ENCODE measurements at places on chromosomes 5 and 9.

DNA sequence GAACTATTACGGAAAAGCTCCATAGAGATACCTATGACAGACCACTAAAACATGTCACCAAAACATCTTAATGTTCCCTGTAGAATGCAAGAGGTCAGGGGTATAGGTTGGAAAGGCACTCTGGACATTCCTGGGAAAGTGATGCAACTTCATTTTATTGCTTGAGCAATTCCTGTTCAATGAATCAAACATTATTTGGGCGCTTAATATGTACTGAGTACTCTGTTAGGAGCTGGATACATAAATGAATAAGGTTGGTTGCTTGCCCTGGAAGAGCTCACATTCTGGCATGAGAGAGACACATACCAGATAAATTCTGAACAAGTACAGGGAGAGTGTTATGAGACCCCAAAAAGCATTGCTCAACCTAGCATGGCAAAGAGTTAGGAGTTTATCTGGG lies 408.9 kb upstream of the DMAC1 start:
- DNase-seq, result no peak

GRCh38 chr9:138122201-138122600 lies 244.6 kb downstream of the CACNA1B start:
- no peak for DNase-seq

GRCh38 chr9:132597073-132597775 lies 14.8 kb downstream of the BARHL1 start:
- DNase-seq, result no peak

DNA sequence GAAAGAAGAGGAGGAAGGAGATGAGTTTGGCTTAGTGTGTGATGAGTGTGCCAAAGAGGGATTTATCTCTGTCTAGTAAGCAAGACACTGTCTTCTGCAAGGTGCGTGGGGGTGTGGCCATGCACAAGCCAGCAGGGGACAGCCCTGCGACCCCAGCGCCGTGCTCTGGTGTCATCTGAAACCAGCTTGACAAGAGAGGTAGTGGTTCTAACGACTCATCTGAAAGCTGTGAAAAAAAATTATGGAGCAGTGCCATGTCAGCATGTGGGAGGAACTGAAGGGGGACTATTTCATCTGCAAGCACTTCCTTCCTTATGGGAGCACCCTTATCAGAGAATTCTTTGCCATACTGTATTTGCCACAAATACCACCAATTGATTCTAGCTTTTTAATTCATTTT lies 398.6 kb downstream of the PSAT1 start:
- no peak for DNase-seq

DNA sequence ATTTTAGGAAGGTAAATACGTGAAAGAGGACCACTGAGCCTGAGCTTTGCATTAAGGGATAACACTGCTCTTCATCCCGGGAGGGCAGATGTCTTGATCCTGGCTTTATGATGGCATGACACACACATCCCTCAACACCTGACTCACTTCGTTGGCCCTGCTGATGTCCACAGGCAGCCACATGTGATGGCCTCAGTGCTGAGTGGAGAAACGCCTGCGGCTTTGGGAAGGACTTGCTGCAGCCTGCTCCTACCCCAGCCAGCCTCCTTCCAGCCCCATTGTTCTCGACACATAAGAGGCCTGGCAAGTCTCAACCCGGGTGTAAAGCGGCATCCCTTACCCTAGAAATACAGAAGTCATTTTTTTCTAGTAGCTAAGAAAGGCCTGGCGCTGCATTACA lies 169.0 kb downstream of the SYK start:
- DNase-seq, result no peak

DNA sequence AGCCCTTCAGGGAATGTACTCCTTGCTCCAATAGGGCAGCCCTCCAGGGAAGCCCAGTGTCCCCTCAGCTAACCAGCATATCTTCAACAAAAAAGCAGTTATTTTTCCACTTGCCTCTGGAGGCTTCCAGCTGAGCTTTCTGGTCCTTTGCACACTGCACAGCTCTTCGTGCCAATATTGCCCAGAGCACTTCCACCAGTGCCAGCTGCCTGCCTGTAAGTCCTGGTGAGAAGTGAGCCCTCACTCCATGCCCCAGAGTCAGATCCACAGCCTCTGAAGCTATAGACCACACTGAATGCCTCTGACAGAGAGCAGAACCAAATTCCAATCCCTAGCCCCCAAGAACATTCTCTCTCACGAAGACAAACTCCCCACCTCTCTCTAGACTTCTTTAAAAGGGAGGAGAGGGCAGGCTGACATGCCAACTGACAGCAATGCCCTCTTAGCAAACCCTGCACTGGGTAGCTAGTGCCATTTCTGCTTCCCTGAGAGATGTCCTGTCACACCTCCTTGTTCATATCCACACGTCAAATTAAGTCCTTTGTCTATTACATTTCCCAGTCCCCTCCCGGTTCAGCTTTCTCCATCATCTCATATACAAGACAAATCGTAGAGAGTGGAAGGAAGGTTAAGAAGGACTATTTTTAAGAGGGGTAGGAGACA lies 12.7 kb upstream of the HEXB start:
- no peak for DNase-seq

DNA sequence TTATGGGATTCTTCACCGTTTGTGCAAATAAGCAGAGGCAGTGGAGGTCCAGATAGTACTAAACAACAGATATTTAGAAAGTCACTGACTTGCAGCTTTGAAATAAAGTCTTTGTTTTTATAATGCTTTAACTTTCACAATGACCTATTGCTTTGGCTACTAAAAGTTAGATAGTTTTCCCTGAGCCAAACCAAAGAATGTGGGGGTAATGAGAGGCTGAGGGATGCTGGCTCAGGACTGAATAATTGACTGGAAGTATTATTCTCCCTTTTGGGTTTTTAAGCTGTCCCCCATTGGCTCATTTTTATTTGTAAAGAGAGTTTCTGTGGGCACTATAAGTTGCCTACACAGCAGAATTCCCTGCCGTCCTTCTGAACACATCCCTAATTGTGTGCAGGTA lies 99.2 kb upstream of the ACTBL2 start:
- DNase-seq, result no peak

DNA sequence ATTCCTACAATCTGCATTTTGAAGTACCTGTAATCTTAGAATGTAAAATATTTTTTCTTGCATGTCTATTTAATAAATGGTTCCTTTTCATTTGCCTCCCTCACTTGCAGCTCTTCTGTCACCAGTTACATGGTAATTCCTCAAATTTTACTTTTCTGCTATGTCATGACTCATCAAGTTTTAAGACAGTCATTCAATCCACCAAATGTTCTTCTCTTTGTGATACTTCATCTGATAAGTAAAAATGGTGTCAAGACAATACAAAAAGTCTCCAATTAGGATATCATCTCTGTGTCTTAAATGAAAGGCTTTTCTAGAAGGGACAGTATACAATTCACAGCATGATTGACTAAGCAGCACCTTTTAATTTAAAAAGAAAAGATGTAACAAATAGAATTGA lies 104.9 kb upstream of the FTMT start:
- DNase-seq, result no peak

GRCh38 chr9:108142504-108143201 lies 653.1 kb upstream of the KLF4 start:
- no peak for DNase-seq

DNA sequence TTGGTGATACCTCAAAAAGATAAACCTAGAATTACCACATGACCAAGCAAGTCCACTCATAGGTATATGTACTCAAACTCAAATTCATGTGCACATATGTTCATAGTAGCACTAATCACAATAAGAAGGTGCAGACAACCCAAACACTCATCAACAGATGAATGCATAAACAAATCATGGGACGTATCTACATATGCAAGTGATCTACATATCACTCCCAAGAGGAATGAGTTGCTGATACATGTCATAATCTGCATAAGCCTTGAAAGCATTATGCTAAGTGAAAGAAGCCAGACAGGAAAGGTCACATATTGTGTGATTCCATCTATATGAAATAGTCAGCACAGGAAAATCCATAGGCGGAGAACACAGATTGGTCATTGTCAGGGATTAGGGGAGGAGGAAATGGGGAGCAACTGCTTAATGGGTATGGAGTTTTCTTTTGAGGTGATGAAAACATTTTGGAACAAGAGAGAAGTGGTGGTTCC lies 10.6 kb upstream of the GPX8 start:
- no peak for DNase-seq

GRCh38 chr5:31680528-31680927 lies 41.6 kb downstream of the PDZD2 start:
- no peak for DNase-seq

GRCh38 chr9:134326724-134327601 lies 708 bp downstream of the RXRA start:
- no peak for DNase-seq

GRCh38 chr5:181036816-181037364 lies 3.2 kb upstream of the BTNL9 start:
- no peak for DNase-seq

- no peak for DNase-seq
These were observed 304.6 kb upstream of the DMRT1 start for GRCh38 chr9:536597-537511.

- no peak for DNase-seq
These were observed 2228.2 kb upstream of the WWC1 start for GRCh38 chr5:166063261-166063660.

- no peak for DNase-seq
These were observed 163.0 kb upstream of the PUM3 start for GRCh38 chr9:3006851-3007250.

- no peak for DNase-seq
These were observed 37.3 kb downstream of the CFAP77 start for GRCh38 chr9:132447346-132447745.

- no peak for DNase-seq
These were observed 69.1 kb downstream of the GPR21 start for GRCh38 chr9:123102375-123103113.

DNA sequence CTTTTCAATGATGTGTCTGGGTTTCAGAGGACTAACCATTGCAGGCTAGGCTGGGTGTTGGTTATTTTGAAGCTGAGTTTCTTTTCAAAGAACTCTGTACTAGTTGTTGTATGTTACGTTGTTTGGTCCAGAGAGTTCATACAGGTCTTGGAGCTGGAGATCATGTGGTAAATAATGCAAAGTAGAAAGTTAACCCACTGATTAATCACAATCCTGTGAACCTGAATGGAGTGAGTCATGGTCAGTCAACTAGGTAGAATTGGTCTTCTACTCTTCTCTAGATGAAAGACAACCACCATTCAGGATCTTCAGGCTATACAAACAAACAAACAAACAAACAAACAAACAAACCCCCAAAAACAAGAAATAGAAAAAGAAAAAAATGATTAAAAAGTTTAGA lies 388.9 kb upstream of the ACTBL2 start:
- DNase-seq, result no peak

GRCh38 chr9:297104-297972 lies 82.7 kb downstream of the DOCK8 start:
- no peak for DNase-seq

GRCh38 chr9:93154293-93154903 lies 20.3 kb upstream of the NINJ1 start:
- no peak for DNase-seq

GRCh38 chr9:4904322-4905134 lies 80.5 kb upstream of the JAK2 start:
- no peak for DNase-seq

- no peak for DNase-seq
These were observed 121.3 kb upstream of the OSMR start for GRCh38 chr5:38724301-38725030.

- DNase-seq, result no peak
These were observed 647.8 kb downstream of the TAF11L14 start for GRCh38 chr5:18281947-18282581.

DNA sequence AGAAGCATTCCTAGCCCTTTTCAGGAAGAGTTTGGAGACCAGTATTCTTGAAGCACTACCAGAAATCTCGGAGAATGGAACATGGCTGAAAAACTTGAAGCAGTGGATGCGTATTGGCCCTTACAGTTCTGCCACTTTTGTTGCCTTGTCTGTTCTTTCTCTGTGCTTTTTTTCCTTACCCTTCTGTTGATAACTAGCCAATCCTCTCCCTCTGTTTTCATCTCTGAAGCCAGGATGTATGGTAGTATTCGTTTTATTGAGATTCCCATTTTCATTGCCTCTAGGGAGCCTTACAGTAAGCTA lies 564 bp upstream of the CCNH start:
- DNase-seq, result no peak

DNA sequence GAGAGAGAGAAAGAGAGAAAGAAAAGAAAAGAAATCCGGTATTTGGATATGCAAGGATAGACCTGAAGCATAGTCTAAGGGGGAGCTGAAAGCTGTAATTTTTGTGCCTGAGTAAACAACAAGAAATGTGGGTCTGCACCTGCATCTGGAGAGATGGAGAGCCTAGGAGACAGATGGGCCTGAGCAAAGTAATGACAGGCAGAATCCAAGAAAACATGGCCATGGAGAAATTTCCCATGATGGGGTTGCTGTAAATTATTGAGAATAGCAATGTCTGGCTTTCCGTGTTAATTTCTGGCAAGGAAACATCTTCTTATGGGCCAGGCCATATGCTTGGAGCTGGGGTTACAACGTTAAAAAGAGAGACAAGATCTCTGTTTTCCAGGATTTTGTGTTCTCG lies 40.2 kb downstream of the YIPF5 start:
- no peak for DNase-seq

DNA sequence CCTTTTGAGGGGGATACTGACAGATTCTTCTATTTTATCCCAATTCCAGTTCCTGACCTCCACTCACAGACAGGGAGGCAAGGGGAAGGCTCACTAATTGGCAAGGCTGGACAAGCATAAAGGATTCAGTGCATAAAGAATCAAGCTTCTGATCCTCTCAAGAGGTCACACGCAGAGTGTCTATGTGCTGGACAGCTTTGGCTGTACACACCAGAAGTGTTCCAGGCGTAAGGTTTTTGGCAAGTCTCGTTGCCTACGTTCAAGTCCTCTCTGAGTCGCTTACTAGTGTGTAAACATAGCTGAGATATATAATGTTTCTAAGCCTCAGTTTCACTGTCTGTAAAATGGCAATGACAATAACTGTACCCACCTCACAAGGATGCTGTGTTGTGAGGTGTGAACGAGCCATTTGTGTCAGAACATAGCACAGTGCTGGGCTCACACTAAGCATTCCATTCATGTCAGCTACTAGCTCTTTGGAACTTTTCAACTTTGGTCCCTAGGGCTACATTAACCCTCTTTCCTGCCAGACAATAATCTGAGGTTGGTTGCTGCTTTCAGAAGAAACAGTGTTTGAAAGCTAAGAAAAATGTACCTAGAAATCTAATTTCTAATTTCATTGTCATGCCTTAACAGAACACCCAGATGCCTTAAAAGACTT lies 52.1 kb downstream of the PALM2AKAP2 start:
- no peak for DNase-seq

DNA sequence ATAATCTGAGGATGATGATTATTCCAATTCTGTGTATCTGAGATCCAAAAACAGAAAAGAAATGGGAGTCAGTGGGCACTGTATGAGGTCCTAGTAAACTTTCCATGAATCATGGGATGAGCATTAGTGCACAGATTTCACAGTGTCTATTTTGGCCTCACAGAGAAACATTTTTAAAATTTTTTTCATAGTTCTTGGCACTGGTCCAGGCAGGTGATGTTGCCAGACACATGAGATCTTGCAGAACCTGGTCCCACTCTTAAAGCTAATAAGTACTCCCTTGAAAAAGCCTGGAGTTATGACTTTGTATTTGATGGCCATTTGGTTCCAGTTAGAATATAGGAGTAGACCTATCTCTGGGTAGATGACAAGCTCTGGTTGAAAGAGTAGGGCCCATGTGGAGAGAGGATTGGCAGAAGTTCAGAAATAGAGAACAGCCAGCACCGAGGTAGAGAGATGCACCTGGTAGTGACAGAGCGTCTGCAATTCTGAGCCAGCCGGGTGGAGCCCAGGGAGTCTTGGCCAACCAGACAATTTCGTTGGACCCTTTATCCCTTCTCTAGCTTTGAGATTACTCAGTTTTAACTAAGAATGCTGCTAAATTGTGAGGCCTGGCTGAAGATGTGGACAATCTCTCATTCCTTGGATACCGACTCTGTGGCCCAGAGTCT lies 6.3 kb upstream of the TNFSF15 start:
- DNase-seq, result no peak
